ENCODE measurements at places on chromosomes 5 and 9. TPM values are rescaled to one million over a fixed set of nuclear protein-coding genes. Genes with fewer than 3 reads are reported as not detected.

DNA sequence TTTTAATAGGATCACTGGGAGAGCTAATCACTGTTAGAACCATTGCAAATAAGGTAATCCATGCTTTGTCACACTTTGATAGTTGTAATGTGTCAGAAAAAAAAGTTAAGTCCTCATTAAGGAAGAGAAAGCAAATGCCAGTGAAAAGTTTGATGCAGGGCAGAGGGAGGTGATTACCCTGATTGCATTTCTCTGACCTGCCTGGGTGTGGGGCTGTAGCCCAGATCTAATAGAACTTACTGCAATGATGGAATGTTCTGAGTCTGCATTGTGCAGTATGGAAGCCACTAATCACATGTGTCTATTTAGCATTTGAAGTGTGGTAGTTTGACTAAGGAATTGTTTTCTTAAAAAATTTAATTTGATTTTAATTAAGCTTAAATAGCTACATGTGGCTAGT is 202.7 kb downstream of the ATP10B start:
- no peak for DNase-seq
- no peak overlapping the region for H3K27ac ChIP-seq
- H3K36me3 ChIP-seq = no peaks in the 10 kb centered on the region
- no peaks in the 10 kb centered on the region for H3K27me3 ChIP-seq

Gene FST
- 2.3 TPM for total RNA-seq

GRCh38 chr5:79692596-79692995 is 3.0 kb downstream of the CMYA5 start:
- no peak for DNase-seq
- no peak overlapping the region for H3K4me3 ChIP-seq
- no peak overlapping the region for H3K27ac ChIP-seq
- no peaks in the 10 kb centered on the region for H3K27me3 ChIP-seq

DNA sequence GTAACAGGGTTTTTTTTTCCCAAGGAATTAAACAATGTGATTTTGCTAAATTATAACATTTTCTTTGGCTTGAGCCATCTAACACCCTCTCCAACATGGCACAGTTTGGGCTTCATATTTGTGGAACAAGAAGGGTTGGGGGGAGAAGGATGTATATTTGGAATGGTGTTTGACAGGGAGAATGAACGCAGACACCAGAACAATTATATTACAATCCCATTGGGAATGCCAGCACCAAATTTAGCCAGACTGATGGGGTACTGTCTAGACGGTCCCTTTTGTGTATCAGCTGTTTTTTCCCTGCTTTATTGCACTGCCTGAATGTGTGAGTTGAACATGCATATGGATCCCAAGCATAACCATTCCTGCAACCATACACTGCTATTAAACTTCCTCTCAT is 130.9 kb upstream of the TMEM161B start:
- H3K4me3 ChIP-seq = no peak overlapping the region
- no peak for DNase-seq
- no peaks in the 10 kb centered on the region for H3K36me3 ChIP-seq
- H3K27ac ChIP-seq = no peak overlapping the region
